HuH-7 (cell line): ENCODE measurements at places on chromosomes 5 and 9.

- DNase-seq = no peak
Measured at GRCh38 chr5:39016587-39017275, 57.5 kb downstream of the RICTOR start.

DNA sequence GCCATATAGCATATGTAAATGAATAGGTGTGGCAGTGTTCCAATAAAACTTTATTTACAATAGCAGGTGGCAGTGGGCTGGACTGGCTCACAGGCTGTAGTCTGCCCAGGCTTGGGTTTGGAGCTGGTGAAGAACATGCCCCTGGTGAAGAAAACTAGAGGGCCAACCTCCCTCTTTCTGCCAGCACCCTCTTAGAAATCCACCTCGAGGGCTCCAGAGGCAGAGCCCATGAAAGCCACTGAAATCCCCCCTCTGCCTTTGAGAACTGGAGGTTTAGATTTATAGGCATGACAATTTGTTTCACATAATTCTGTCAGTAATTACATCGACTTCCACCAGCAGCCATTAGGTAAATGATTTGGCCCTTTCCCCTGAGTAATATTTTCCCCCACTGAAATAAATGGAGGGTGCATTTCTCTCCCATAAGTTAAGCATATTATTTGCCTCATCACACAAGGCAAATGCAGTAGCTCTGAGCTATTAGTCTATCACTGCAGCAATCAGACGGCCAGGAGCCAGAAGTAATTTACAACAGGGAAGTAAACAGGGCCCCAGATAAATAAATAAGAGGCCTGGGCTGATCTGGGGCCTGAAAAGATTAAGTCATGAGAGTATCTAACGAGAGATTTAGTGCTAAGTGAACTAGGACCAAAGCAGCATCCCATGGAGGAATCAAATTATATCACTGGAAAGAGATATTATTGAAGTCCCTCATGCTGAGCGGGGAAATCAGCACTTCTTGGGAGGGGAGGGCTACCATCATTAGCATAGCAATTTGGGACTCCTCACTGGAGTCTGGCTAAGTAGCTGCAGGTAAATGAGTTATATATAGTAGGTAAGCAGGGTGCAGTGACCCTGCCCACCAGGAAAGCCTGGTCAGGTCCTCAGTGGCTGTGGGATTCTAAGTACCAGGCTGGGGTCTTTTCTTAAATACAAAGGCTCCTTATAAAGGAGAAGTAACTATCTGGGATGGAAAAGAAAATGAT is 123.9 kb downstream of the SLIT3 start:
- DNase-seq = no peak

DNA sequence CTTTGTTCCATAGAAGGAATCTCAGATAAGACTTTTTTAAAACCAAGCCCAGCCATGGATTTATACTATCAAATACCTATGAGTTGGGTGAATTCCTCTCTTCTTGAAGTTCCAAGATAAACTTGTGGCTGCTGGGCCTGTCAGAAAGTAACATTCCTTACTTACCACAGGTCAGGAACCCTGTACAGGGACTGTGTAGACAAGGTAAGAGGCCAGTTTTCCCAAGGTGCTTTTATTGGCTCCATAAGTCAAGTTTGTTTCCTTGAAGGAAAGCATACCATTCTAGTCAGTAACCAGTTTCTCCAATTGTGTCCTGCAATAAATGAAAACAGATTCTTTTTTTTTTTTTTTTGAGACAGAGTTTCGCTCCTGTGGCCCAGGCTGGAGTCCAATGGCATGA is 8.8 kb upstream of the CLTB start:
- DNase-seq = no peak

DNA sequence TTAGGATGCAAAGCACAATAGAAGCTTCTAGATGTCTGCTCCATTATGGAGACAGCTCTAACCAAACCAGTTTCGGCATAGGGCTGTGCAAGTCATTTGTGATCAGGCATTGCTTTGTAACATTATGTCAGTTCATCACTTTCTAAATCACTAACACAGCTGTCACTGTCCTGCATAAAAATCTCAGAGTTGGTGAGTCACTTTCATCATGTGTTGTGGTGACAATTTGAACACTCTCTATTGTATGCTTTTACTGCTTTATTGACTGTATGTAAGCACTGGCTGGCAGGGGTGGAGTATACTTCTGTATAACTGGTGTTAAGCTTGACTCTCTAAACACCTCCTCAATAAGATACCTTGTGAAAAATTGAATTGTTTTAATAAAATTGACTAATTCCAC is 77.9 kb downstream of the SLCO4C1 start:
- DNase-seq = no peak

- DNase-seq = no peak
Measured at GRCh38 chr5:119257613-119258012, 98.2 kb upstream of the TNFAIP8 start.

- peak; percentile 20 for DNase-seq
Measured at GRCh38 chr5:173165177-173166016, 21.1 kb downstream of the BNIP1 start.

GRCh38 chr5:97406946-97407676 is 224.1 kb upstream of the RIOK2 start:
- DNase-seq = no peak

GRCh38 chr9:35646153-35646532 is 4.6 kb downstream of the SIT1 start:
- DNase-seq = peak; percentile 68

GRCh38 chr5:78594021-78594420 is 54.6 kb downstream of the LHFPL2 start:
- DNase-seq = no peak

DNA sequence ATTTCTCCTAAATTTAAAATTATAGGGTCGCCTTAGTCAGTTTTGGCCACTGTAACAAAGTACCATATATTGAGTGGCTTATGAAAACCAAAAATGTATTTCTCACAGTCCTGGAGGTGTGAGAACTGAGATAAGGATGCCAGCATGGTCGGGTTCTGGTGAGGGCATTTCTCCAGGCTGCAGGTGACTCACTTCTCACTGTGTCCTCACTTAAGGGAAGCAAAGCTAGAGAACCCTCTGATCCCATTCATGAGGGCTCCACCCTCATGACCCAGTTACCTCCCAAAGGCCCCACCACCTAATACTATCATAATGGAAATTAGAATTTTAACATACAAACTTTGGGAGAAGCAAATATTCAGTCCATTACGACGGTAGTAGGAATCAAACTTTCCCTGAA is 75.1 kb upstream of the FBN2 start:
- no peak for DNase-seq

DNA sequence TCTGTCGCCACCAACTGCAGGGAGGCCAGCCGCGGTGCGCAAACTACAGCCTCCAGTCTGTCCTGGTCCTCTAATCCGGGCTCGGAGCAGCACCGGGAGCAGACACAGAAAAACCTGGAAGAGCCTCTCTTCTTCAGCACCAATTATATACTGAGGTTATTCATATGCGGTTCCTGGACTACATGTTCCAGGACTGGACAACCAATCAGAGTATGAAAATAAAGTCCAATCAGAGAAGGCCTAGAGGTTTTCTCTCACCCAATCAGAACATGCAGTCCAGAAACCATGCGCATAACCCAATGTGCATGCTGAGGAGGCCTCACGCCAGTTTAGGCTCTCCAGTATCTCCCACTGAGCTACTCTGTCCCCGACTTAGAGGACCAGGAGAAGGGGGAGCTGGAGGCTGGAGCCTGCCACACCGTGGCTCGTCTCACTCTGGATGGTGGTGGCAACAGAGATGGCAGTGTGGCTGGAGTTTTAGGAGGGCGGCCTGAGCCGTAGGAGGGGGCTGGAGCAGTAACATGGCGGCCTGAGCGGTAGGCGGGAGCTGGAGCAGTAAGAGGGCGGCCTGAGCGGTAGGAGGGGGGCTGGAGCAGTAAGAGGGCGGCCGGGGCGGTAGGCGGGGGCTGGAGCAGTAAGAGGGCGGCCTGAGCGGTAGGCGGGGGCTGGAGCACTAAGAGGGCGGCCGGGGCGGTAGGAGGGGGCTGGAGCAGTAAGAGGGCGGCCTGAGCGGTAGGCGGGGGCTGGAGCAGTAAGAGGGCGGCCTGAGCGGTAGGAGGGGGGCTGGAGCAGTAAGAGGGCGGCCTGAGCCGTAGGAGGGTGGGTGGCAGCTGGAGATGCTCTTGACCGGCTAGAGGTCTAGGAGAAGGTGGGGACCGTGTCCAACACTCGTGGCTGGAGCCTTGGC is 20.4 kb upstream of the TRIM52 start:
- peak; percentile 89 for DNase-seq

GRCh38 chr5:149576021-149576420 is 5.3 kb upstream of the ARHGEF37 start:
- no peak for DNase-seq

GRCh38 chr5:8884029-8884428 is 661.8 kb downstream of the SEMA5A start:
- no peak for DNase-seq

DNA sequence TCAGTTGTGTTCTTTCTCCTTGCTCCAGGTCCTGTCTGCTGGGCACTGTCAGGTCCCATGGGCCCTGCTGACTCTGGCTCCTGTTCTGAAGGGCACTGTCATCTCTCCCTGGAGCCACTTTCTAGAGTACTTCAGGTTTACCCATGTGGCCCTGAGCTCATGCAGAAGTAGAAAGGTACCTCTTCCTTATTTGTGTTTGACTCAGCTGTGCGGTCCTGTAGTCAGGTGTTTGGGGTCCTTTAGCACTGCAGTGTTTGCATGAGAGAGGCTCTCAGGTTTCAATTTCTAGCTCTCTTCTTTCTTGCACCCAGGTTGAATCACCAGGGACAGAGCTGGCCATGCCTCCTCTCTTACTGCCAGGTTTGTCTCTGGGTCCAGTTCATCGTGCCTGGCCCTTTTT is 71.5 kb downstream of the HSPA4 start:
- DNase-seq = no peak

GRCh38 chr9:127796225-127796813 is 6.4 kb upstream of the FPGS start:
- no peak for DNase-seq

GRCh38 chr9:21324047-21324446 is 11.2 kb downstream of the KLHL9 start:
- DNase-seq = no peak

DNA sequence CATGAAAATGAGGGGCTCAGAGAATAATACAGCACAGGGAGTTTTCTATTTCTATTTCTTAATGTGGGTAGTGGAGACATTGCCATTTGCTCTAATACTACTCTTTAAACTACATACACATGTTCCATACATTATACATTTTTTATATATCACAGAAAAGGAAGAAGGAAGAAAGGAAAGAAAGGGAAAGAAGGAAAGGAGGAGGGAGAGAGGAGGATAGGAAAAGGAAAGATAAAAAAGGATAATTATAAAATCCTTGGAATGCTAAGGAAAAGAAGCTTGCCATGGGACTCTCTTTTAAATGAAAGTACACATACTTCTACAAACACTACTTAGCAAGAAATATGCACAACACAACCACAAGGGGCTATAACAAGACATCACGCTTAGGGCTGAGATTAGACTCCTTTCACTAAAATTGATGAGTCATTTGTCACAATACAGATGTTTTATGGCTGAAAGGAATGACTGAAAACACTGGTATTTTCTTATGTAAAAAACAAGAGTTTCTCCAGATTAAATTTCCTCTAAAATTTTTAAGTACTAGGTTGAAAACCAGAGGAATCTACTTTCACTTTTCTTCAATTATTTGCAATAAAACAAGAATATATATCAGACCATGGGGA is 219.8 kb downstream of the ARL15 start:
- DNase-seq = no peak

DNA sequence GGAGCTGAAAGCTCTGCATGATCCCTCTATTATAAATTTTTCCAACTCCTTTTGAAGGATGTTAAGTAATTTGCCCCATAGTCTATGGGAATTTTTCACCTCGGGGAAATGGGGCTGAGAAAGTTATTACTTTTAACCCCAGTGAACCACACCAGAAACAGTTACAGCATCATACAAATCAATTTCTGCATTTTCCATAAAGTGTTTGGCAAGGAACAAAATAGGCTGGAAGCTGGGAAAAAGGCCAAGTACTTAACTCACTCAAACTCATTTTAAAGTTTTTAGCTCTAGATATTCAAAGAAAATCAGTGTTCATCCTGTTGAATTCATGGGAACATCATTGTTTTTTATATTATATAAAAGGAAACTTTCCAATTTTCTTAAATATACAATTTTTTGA is 160.9 kb downstream of the SH3GL2 start:
- DNase-seq = no peak

DNA sequence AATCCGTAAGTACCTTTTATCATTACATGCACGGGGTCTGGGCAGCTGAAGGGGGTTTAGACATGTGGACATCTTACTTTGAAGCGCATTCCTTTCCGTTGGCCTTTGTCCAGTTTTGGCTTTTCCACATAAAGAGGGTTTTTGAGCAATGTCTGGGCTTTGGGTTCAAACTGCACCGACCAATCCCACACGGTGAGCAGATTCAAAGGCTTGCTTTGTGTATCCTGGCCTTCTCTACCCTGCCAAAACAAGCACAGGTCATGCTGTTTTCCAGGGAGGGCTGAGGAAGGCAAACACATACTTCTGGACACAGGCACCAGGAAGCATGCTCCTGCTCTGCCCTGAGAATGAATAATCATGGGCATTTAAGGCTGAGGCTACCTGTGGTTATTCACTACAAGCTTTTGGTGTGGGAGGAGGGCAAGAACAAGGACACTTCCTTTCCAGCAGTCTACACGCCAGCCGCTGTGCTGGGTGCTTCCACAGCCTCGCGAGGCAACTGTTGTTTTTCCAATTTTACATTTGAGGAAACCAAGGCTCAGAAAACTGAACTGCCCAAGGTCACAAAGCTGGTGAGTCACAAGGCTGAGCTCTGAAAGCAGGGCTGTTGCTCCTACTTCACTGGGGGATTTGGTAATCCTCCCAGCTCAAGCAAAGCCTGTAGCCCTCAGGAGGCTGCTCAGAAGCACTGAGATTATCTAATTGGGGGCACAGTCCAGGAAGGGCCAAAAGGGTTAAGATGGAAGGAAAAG is 59.8 kb upstream of the GOLPH3 start:
- peak; percentile 42 for DNase-seq

GRCh38 chr5:156617426-156617825 is 232.7 kb upstream of the PPP1R2B start:
- no peak for DNase-seq

GRCh38 chr9:132898051-132898450 is 19.4 kb downstream of the SPACA9 start:
- no peak for DNase-seq

DNA sequence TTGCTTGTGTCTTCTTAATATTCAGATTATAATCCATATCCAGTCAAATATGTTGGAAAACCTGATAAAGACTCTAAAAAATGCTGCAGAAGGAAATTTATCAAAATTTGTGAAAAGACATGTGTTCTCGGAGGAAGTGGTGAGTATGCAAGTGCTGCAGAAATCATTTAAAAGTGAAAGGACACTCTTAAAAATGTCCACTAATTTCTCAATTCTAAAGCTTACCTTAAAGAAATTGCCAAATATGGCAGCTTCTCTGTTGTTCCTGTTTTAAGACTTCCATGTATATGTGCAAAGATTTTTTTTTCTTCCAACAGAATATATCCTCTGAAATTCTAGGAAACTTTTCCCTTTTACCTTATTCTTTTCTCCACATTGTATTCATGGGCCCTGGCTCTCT is 32.4 kb downstream of the PTCD2 start:
- DNase-seq = no peak
